ENCODE measurements at places on chromosomes 7 and 10.
A peak's percentile ranks its signal among the peaks of the same experiment; 100 is the strongest.

DNA sequence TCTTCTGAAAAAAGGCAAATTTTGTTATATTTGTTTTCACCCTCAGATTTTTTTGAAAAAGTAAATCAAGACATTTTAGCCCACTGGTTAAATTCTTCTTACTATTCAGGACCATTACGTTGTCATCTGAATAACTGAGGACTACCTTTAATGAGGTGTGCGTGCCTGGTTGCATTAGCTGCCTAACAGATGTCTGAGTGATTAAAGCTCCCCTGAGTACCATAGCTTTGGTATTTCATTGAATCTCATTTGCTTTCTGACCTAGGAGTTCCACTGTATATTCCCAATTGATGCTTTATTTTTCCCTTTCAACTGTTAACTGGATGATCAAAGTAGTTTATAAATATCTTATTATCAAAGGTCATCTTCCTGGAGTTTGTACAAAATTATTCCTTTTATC, 410.0 kb upstream of the SEMA3D start:
- no peak for ATAC-seq

DNA sequence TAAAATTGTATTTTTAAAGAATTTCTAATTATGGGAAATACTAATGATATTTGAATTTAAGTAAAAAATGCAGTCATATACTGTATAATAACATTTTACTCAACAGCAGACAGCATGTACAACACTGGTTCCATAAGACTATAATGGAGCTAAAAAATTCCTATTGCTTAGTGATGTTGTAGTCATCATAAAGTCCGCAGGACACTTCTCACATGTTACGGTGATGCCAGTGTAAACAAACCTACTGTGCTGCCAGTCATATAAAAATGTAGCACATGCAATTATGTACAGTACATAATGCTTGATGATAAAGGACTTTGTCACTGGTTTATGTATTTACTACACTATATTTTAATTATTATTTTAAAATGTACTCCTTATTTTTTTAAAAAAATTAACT, 629.3 kb downstream of the IPMK start:
- no peak for ATAC-seq

GRCh38 chr7:64888561-64888900, 14.5 kb upstream of the ZNF273 start:
- ATAC-seq = peak; percentile 19

GRCh38 chr7:121073463-121074099, 85.1 kb downstream of the CPED1 start:
- no peak for ATAC-seq

GRCh38 chr7:151503902-151504714, 15.6 kb downstream of the RHEB start:
- ATAC-seq = no peak

DNA sequence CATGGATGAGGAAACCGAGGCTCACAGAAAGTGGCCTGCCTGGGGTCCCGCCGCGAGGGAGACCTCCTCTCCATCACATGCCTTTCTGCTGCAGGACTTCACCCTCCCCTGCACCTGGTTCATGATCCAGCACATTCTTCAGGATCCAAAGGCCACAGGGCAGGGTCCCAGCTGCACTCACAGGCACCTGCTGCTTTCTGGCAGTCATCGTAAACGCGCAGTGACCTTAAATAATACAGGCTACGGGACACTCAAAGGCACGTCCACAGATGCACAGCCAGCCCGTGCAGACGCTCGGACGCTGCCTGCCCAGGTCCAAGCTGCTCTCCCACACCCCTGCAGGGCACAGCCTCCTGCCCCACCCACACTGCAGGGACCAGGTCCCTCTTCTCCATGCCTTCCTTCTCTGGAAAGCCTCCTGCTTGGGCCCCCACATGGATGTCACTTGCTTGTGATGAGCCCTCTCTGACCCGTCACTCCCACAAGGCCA, 49.9 kb downstream of the CALML3 start:
- no peak for ATAC-seq

DNA sequence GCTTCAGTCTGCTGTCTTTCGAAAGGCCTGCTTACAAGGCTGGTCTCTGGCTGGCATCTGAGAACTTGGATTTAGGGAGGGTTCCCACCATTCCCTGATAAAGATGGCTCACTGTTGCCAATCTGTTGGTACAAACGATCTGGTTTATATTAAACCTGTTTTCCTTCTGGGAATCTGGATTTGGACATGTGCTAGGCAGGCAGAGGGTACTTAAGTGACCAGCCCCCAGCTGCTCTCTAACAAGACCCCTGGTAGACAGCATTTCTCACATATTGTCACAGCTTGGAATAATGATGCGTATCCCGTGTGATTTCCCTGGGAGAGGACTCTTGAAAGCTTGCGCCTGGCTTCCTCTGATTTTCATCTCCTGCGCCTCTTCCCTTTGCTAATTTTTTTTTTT, 21.6 kb downstream of the YWHAG start:
- no peak for ATAC-seq

- no peak for ATAC-seq
These were observed 36.6 kb downstream of the AMZ1 start for GRCh38 chr7:2724453-2725177.

Data from activated CD4-positive, CD25-positive, alpha-beta regulatory T cell treated with anti-CD3 and anti-CD28 coated beads, Interleukin-2, amount 50 U/mL, for 24 hours (primary cell).